T-helper 1 cell (primary cell): ENCODE measurements at places on chromosomes 7 and 10.

DNA sequence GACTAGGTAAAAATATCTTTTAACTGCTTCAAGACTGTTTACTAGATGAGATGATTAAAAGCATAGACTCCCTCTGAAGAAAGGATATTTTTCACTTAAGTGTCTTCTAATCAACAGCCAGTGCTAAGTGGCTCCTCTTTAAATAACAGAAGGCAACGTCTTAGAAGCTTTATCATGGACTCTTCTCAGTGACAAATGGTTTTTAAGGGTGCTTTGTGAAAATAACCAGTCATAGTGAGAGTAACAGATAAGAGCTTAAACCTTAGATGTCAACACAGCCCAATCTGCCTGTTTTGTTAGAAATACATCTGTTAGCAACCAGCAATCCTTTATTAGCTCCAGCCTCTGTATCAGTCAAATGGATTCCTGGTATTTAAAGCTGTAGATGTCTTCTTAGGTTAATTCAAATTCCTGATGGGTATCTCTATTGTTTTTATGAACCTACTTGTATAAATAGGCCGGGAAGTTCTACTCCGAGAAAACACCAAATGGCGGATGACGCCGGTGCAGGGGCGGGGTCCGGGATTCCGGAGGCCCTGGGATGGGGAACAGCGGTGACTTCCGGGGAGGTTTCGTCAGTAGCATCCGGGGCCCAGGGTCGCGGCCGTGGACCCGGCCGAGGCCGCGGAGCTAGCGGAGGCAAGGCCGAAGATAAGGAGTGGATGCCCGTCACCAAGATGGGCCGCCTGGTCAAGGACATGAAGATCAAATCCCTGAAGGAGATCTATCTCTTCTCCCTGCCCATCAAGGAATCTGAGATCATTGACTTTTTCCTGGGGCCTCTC is 285.4 kb downstream of the GPR37 start:
- no peak for DNase-seq

DNA sequence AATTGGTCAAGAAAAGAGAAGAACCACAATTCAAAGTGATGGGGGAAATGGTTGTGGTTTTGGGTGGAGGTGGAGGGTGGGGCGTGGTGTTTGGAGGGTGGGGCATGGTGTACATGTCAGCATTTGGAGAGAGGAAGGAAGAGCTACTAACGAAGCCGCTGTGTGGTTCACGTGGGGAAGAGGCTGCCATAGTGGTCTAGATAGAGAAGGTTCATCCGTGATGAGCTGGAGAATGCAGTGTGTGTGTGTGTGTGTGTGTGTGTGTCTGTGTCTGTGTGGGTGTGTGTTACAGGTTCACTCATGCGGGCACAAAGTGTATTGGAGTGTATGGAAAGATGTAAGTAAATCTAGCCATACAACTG is 6.1 kb upstream of the VCL start:
- DNase-seq: peak; percentile 72

GRCh38 chr7:70405241-70405640 is 726.7 kb upstream of the GALNT17 start:
- no peak for DNase-seq

GRCh38 chr7:124907490-124907889 is 22.1 kb downstream of the POT1 start:
- DNase-seq: no peak

- no peak for DNase-seq
These were observed 37.8 kb downstream of the HIPK2 start for GRCh38 chr7:139739863-139740597.

GRCh38 chr7:43750016-43750887 is 8.2 kb upstream of the BLVRA start:
- no peak for DNase-seq

DNA sequence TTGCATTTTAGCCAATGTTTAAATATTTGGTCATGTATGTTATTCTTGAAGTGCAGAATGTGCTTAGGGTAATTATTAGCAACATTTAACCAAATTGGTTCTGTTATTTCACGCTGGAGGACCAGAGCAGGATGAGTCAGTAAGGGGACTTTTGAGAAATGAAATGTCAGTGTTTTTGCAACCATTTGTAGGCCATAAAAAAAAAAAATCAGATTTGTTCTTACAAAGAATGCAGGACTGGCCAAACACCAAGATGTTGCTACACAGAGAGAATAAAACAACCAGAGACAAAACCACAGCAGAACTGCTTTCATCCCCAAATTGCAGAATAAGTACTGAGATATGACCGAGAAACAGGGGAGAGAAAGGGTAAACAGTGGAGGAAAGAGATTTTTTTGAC is 62.1 kb downstream of the TPST1 start:
- DNase-seq: no peak

DNA sequence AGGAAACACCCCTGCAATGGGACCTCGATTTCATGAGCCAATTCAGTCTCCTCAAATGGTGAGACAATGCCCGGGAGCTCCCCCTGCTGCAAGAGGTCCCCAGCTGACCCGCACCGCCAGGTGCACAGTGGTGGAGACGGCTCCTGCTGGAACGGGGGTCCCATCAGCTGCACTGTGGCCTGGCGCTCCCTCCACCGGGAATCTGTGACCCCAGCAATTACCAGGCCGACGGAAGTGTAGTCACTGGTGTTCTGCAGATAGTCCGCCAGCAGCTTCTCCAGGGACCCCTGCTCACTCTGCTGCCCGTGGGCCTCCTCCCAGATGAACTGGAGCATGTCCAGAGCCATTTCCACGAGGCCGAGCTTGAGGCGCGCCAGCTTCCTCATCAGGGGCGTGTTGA is 64.9 kb upstream of the NKX6-2 start:
- no peak for DNase-seq

GRCh38 chr7:70665997-70666396 is 465.9 kb upstream of the GALNT17 start:
- no peak for DNase-seq
